ENCODE measurements at places on chromosomes 16 and 17.

- DNase-seq, result no peak
Observed at GRCh38 chr16:760545-761343, at the start of gene MSLN. Gene MSLN (plus strand): TSS chr16:760734. CDS start chr16:762681, 1,947 bp downstream.

GRCh38 chr17:72996791-72997190 lies 95.7 kb downstream of the SLC39A11 start:
- DNase-seq, result no peak

DNA sequence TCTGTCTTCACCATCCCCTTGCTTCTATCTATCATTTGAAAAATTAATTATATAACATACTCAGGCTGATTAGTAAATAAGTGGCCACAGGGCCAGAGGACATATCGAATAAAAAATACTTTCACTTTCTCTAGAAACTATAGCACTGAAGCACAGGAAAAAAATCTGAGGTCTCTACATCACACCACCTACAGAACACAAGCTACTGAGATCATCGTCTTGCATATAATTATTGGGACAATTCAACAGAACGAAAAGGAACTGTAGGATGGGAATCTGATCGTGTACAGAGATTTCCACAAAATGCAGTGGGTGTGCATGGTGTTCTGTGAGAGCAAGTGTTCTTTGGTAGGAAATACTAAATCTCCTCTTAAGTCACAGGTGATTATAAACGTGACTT lies 289.6 kb upstream of the ERCC4 start:
- no peak for DNase-seq

- DNase-seq, result no peak
Observed at GRCh38 chr16:53855056-53855455, 151.1 kb downstream of the FTO start.

GRCh38 chr16:74747716-74748615 lies 26.7 kb downstream of the FA2H start:
- no peak for DNase-seq

All from NCI-H2227 treated with DMSO at 0.1 percent for 48 hours (cell line).